Stimulated activated CD8-positive, alpha-beta memory T cell treated with anti-CD3 and anti-CD28 coated beads, Interleukin-4, amount 100 ng/mL, for 4 hours (primary cell): ENCODE measurements at places on chromosomes 4 and X.

GRCh38 chr4:165009493-165010227 lies 22.1 kb upstream of the TRIM60 start:
- DNase-seq, result no peak

- no peak for DNase-seq
These were observed 43.2 kb upstream of the SLC10A4 start for GRCh38 chr4:48439988-48440387.

DNA sequence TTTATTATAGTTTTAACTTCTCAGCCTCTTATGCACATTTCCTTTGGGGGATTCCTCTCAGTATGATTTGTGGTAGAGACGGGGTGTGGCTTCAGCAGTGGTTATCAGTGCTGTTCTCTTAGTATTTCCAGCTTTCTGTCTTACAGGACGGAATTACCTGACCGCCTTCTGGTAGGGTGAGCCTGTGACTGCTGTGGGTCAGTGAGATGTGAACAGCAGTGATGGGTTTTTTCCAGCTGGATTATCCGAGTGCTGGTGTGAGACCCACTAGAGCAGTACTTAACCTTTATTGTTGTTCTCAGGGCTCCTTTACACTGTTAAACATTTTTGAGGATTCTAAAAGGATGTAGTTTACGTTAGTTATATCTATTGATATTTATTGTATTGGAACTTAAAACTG lies 135.2 kb downstream of the SLIT2 start:
- DNase-seq, result no peak

DNA sequence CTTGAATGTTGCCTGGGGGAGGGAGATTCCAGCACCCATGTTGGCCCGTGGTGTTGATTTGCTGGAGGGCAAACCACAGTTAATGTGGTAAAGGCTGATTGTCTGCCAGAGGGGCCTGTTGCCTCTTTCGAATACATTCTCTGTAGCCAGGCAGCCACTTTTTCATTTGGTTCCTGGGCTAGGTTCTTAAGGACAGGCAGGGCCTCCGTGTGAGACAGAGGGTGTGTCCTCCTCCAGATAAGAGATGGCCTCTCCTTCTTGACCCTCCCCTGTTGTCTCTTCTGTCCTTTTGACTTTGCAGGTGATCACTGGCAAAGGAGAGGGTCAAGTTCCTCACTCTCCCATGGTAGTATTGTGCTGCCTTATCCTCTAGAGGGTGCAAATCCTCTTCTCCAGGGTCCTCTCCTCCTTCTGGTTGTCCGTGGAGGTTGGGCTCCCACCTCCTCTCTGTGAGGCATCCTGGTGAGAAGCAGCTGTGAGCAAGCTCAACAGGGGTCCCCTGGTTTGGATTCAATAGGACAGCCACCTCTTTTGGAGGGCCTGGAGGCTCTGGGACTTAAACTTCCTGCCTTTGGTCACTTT lies 44.9 kb downstream of the ZNF182 start:
- no peak for DNase-seq

DNA sequence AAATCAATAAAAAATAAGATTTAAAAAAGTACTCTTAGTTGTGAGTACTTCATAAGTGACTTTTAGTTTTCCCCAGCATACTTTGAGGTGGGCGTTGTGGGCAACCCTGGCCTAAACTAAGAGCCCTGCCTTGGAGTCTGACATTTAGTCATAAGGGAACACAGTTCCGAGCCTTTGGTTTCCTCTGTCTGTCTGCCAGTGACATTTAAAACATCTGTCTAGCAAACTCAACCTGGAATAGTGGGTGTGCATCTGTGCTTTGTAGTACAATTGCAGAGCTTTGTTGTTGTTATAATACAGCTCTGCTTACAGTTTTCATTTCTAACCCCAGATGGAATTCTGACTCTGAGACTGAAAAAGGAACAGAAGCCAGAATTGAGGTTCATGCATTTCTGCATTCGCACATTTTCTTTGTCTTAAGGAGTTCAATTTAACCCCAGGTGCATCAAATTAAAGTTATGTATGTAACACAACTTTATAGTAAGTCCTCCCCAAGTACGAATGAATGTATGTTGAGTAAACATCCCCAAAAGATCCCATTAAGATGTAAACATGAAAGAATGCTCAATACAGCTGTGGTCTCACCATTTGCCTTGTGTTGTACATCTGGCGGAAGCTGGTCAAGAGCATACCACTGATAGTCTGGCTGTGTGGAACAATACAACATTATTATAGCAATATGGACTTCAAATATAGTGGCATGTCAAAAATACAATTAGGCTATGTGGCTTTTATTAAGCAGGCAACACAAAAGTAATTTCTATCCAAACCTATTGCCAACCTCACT lies 25.9 kb downstream of the TNIP3 start:
- DNase-seq, result peak; percentile 34

GRCh38 chr4:54661169-54661568 lies 3.4 kb downstream of the KIT start:
- no peak for DNase-seq

DNA sequence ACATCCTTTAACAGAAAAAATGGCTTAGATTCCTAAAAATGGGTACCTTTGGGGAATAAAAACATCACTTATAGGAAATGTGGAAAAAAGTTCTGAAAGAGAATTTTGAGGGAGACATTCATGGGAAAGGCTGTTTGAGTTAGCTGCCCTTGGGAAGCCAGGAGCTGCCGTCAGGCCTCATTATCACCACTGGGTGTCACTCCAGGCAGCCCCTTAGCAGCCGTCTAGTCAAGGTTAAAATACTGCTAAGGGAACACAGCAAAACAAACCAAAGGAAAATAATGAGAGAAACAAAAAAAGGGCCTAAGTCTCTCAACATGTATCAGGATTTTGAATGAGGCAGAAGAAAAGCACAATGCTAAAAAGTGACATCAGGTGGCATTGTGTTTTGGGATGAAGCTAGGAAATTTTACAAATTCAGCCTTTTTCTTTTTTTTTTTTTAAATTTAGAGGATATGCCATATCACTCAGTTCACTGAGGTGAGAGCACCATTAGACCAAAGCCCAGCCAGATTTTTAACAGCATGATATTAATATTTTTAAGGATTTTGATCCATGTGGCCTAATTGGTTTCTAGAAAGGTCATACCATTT lies 235.3 kb downstream of the GPAT3 start:
- no peak for DNase-seq
